ENCODE measurements at places on chromosomes 11 and 22. TPM values are rescaled to one million over a fixed set of nuclear protein-coding genes. Genes with fewer than 3 reads are reported as not detected.

The FOXRED1 gene
- polyA plus RNA-seq, result 13.9 TPM

The NCF4 gene
- polyA plus RNA-seq, result 106 TPM

The PLAAT5 gene
- not detected for polyA plus RNA-seq

The CTSW gene
- polyA plus RNA-seq, result 35.9 TPM

The ACRV1 gene
- polyA plus RNA-seq, result not detected

DNA sequence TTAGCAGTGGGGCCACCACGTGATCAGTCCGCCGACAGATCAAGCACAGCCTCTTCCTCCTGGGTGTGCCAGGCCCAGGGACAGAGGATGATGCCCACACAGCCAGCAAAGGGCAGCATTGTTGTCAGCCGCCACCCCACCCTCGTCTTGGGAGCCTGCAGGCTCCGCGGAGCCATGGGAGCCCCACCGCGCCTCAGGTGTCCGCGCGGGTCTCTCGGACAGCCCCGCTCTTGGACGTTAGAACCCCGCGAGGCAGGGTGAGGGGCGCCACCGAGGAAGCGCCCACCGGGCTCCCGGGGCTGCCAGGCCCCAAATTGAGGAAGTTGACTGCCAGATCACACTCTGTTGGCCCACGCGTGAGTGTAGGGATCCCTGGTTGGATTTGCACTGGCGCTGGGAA, 83.9 kb upstream of the MS4A8 start:
- no peak for DNase-seq
- H3K27me3 ChIP-seq, result no peaks in the 10 kb centered on the region
- no peaks in the 10 kb centered on the region for H3K36me3 ChIP-seq
- no peaks in the 10 kb centered on the region for H3K4me1 ChIP-seq
- H3K27ac ChIP-seq, result no peak overlapping the region

- H3K27me3 ChIP-seq, result no peaks in the 10 kb centered on the region
- peaks cover 17% of the 10 kb centered on the region for H3K4me1 ChIP-seq
- DNase-seq, result no peak
- H3K36me3 ChIP-seq, result no peaks in the 10 kb centered on the region
- no peak overlapping the region for H3K4me3 ChIP-seq
- no peak overlapping the region for H3K27ac ChIP-seq
Observed at GRCh38 chr11:118938491-118939403, 13.0 kb upstream of the BCL9L start.

- no peaks in the 10 kb centered on the region for H3K36me3 ChIP-seq
- H3K4me3 ChIP-seq, result no peak overlapping the region
- no peaks in the 10 kb centered on the region for H3K27me3 ChIP-seq
- no peak for DNase-seq
- H3K4me1 ChIP-seq, result peaks cover 7% of the 10 kb centered on the region
- H3K27ac ChIP-seq, result no peak overlapping the region
Observed at GRCh38 chr22:20212754-20213699, 55.1 kb downstream of the RTN4R start.

DNA sequence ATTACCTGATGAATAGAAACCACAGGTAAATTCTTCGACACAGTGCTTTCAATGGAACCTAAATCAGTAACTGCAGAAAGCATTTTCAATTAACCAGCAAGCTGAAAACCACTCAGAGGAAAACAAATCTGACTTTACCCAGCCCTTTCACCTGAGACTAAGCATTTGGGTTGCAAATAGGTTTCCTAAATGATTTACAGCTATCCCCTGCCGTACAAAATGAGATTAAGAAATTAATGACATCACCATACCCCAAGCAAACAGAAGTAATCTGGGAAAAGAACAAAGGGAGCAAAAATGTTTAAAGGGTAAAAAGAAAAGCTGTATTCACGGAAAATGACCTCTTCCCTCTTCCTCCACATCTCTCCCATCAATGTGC, 584 bp downstream of the NOX4 start:
- H3K27me3 ChIP-seq, result no peaks in the 10 kb centered on the region
- H3K27ac ChIP-seq, result no peak overlapping the region
- no peak for DNase-seq
- no peaks in the 10 kb centered on the region for H3K36me3 ChIP-seq

DNA sequence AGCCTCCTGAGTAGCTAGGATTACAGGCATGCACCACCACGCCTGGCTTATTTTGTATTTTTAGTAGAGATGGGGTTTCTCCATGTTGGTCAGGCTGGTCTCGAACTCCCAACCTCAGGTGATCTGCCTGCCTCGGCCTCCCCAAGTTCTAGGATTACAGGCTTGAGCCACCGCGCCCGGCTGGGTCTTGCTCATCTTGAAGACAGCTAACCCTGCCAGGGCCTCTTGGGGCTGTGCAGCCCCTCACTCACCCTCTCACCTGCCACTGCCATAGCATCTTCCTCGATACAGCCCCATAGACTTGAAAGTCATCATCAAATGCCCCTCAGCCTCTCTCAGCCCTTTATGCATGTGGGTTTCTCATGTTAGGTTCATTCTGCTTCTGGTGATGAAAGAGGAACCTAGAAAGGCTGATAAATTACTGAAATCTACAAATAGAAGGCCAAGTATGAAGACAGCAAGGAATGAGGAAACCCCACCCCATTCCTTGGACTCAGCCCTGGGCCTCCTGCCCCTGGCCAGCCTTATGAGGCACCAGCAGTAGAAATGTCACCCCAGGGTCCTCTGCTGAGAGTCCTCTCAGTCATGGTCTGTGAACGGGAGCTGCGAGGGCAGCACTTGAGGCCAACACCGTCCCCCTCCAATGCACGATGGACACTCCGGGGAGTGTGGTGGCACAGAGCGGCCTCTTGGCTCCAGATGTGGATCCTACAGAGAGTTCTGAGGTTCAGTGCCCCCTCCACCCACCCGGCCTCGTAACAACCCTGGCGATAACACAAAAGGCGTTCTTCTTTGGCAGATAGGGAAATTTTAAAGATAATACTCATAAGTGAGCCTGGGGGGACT, 24.8 kb downstream of the SCGB1A1 start:
- peaks cover 3% of the 10 kb centered on the region for H3K27me3 ChIP-seq
- DNase-seq, result no peak
- H3K36me3 ChIP-seq, result no peaks in the 10 kb centered on the region
- no peak overlapping the region for H3K4me3 ChIP-seq
- no peak overlapping the region for H3K27ac ChIP-seq
- no peaks in the 10 kb centered on the region for H3K4me1 ChIP-seq

GRCh38 chr11:69641681-69642548, 959 bp downstream of the CCND1 start:
- no peak for DNase-seq
- H3K36me3 ChIP-seq, result no peaks in the 10 kb centered on the region
- H3K4me1 ChIP-seq, result peaks cover 33% of the 10 kb centered on the region
- no peak overlapping the region for H3K4me3 ChIP-seq
- H3K27ac ChIP-seq, result no peak overlapping the region

DNA sequence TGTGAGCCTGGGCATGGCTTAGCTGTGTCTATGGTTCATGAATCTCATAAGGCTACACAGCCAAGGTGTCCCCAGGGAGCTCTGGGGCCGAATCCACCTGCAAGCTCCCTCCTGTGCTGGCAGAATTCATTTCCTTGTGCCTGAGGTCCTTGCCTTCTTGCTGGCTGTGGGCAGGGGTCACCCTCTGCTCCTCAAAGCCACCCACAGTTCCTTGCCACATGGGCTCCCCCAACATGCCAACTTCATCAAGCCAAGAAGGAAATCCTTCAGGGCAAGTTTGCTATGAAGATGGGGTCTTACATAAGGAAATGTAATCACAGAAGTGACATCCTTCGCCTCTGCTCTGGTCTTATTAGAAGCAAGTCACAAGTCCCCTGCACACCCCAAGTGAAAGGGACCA, 24.8 kb downstream of the LARGE1 start:
- H3K36me3 ChIP-seq, result no peaks in the 10 kb centered on the region
- no peak for DNase-seq
- H3K27me3 ChIP-seq, result no peaks in the 10 kb centered on the region
- H3K4me1 ChIP-seq, result no peaks in the 10 kb centered on the region

GRCh38 chr22:28123989-28124766, 205.1 kb upstream of the PITPNB start:
- H3K4me3 ChIP-seq, result no peak overlapping the region
- no peak overlapping the region for H3K27ac ChIP-seq
- no peak for DNase-seq
- H3K4me1 ChIP-seq, result no peaks in the 10 kb centered on the region
- H3K27me3 ChIP-seq, result peaks cover 3% of the 10 kb centered on the region
- H3K36me3 ChIP-seq, result no peaks in the 10 kb centered on the region

DNA sequence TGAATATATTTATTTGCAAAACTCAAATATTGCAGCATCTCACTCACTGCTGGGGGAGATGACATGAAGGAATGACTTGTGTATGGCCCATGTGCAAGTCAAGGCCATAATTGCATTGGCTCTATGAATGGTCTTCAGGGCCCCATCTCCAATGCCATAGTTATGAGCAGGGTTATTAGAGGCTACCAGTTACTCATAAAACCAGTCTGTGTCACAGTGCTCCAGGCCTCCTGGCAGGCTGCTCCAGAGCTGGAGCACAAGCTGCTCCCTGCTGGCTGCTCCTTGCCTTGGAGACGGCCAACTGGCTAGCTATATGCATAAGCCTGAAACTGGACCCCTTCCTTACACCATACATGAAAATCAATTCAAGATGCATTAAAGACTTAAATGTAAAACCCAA, 145.7 kb downstream of the TRPC6 start:
- no peaks in the 10 kb centered on the region for H3K36me3 ChIP-seq
- no peaks in the 10 kb centered on the region for H3K4me1 ChIP-seq
- no peak overlapping the region for H3K4me3 ChIP-seq
- no peak for DNase-seq
